Effector CD8-positive, alpha-beta T cell (primary cell): ENCODE measurements at places on chromosomes 2 and 18.

- DNase-seq = no peak
Measured at GRCh38 chr2:132741754-132742153, 71.7 kb upstream of the LYPD1 start.

DNA sequence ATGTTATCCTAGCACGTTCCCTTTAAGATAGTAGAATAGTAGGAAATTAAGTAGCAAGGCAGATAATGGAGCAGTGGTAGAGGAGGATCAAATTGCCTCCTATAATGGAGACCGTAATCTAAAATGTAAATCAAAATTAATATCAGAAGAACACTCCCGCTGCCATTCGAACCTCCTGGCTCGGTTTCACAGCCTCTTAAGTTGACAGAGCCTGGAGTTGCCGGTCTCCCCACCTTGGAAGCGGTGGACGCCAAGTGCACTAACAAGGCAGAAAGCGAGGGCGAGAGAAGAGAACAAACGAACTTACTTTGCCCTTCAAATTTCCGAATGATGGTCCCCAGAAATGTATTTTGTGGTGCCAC lies 450 bp downstream of the KCNH7 start:
- DNase-seq = no peak

DNA sequence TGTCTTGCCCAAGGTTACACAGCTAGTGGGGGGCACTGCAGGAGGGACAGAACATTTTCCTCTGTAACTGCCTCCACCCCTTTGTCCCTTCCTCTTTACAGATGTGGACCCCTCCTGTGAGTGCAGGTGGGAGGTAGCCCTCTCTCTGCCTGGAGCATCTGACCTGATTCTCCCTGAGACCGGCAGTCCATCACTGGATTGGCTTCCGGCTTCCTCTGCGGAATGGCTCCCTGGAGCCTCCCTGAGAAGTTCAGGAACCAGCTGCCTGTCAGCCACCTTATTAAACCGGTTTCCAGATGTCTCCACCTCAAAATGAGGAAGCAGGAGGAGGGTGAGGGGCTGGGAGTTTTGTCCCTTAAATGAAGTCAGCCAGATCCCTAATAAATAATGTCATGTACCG lies 67.3 kb upstream of the TNP1 start:
- DNase-seq = no peak

- DNase-seq = no peak
Measured at GRCh38 chr18:37156330-37156942, 327.5 kb downstream of the KIAA1328 start.

- no peak for DNase-seq
Measured at GRCh38 chr2:144468823-144469595, 50.9 kb downstream of the ZEB2 start.

DNA sequence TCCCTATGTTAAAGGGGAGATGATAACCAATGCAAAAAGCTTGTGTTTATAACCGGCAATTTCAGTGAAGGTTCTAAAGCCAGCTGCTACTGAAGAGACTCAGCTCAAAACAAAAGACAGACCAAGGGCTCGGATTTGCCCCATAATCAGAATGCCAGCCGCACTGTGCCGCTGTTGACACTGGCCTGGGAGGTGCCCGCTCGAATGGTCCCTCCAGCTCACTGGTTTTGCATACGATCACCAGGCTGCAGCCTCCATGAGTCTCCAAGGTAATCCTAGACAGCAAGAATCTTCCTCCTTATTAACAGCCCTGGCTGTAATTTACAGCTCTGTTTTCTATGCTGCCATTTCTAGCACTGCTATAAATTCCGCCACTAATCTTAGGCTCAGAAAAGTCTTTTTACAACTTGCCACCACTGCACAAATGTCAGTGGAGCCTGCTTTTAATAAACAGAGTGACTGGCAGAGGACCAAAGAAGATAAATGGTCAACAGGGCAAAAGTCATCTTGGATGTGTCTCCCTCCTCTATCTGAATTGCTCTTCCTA lies 155.7 kb upstream of the SH3BP4 start:
- no peak for DNase-seq

DNA sequence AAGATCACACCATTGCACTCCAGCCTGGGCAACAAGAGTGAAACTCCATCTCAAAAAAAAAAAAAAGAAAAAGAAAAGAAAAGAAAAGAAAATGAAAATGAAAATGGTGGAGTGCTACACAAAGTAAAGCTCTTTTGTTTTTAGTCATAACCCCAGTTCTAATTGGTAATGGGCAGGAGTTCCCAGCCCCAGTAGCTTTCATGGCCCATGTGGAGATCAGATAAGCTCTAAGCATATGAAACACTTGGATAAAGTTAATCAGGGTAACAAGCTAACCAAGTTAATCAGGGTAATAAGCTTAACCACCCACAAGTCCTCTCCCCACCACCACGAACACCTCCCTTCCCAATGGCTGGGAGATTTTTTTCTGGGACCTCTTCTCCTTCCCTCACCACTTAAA lies 240.8 kb downstream of the BCL11A start:
- no peak for DNase-seq

- DNase-seq = peak; percentile 17
Measured at GRCh38 chr2:129936334-129936934, 43.0 kb upstream of the RAB6C start.

DNA sequence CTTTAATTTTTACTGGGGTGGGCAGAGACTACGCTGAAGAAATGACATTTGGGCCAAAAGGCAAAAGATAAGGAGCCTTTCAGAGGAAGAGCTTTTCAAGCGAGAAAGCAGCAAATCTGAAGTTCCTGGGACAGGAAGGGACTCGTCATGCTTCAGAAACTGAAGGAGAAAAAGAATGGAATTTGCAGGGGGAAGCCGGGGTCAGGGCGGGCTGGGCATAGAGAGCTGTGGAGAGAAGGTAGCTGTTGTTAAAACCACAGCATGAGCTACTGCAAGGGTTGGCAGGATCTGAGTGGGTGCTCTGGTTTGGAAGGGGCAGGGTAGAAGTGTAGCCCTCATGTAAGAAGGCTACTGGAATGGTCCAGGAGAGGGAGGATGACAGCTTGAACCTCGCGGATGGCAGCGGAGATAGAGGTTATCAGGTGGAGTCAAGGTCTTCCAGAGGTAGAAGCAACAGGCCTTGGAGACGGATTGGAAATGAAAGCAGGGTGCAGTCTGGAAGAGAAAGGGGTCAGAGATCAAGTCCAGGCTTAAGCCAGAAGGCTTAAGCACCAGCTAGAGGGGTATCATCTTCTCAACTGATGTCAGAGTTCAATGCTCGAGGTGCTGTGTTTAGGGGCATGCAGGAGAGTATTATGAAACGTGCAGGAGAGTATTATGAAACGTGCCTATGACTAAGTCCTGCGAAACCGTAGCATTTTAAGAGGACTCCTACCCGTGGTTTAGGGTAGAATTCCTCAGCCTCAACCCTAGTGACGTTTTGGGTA lies 18.9 kb downstream of the ATP8B1 start:
- no peak for DNase-seq

GRCh38 chr2:127542231-127542630 lies 6.7 kb downstream of the MYO7B start:
- DNase-seq = no peak

DNA sequence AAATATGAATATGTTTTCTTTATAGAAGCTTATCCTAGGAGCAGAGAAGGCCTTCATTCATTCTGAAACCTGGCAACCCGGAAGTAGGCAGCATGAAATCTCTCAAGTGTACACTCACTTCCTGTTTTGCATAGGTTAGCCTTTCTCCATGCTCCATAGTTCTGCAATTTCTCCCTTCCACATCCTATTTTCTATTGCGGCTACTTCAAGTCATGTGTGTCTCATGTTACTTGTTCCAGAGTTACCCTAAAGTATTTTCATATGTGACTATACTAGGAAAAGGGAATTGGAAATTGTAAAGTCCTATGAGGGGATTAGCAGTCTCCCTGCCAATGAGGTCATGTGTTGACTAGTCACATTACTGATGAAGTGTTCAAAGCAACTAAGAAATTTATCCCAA lies 320.6 kb downstream of the NCKAP5 start:
- DNase-seq = no peak
